H54 (cell line): ENCODE measurements at places on chromosomes 13 and 19.

DNA sequence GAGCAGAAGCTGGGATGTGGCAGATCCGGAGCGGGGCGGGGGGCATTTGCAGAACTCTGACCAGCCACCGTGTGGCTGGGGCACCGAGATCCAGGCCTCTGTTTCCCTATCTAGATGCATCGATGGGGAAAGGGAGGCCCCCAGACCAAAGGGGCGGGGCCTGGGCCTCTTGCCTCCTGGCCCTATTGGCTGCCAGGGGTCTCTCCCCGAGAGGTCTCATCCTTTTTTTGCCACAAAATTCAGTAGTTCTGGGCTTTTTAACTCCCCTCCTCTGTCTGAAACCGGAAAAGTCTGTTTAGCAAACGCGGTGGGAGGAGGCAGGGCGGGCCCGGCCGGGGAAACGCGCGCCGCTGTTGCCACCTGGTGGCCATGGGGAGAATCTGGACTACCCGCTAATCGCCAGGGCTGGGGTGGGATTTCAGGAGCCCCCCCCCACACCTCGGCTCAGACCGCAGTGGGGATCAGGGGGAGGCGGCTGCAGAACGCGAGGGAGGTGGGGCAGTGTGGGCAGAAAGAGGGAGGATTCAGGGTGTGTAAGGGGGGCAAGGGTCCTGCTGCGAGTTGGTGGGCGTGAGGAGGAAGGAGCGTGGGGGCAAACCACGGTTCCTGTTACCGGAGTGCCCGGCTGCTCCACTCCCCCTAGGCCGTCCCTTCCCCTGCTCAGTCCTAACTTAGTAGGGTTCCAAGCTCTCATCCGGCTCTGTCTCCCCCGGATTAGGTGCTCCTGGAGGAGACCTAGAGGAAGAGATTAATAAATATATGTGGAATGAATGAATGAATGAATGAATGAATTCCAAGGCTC, 28.3 kb downstream of the IL12RB1 start:
- DNase-seq = peak; percentile 80

DNA sequence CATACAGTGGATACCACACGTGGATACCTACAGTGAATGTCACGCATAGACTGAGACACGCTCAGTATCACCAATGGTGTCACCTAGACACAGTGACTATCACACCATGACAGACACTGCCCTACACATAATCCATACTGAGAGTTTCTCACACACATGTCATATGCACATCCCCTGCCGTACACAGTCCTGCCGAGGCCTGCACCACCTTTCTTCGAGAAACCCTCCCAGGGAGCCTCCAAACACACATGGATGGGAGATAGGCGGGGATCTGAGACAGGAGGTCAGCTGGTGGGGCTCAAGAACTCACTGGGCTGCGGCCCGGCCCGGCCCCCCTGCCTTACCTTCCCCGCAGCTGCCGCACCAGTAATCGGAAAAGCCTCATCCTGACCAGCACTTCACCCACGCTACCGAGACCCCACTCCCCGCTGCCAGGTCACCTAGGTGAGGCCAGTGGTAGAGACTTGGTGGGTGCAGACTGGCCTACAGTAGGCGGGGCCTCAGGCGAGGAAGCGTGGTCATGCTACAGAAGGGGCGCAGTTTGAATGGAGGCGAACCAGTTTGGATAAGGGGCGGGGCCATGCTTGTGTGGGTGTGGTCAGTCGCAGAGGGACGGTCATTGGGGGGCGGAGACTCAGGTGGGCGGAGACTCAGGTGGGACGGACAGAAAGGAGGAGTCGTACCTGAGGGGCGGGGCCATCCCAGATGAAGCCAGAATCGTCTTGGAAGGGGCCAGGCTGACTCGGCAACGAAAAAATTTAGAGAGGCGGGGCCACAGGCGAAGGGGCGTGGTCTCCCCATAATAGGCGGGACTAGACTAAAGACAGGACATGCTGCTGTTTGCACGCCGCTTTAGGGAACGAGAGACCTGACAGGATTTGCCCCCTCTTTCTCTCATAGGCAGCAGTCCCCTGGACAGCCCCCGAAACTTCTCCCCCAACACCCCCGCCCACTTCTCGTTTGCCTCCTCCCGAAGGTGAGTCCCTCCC, 2.1 kb downstream of the MAST1 start:
- DNase-seq = peak; percentile 66

GRCh38 chr19:45075301-45076028, 813 bp downstream of the ZNF296 start:
- no peak for DNase-seq

- DNase-seq = no peak
These were observed at the start of gene PRR19 for GRCh38 chr19:42301646-42302203. Gene PRR19 (plus strand): TSS chr19:42302132. CDS start chr19:42309585, 7,453 bp downstream.

GRCh38 chr13:109101550-109102144, 472.2 kb downstream of the MYO16 start:
- DNase-seq = no peak

- DNase-seq = no peak
These were observed at the start of gene CHST8 for GRCh38 chr19:33621811-33622504. Gene CHST8 (plus strand): TSS chr19:33621953. CDS start chr19:33689262, 67,309 bp downstream.
